ENCODE measurements at places on chromosomes 12 and 14. TPM values are rescaled to one million over a fixed set of nuclear protein-coding genes. Genes with fewer than 3 reads are reported as not detected.

The C12orf43 gene
- 23.2 TPM for total RNA-seq

The NTS gene
- total RNA-seq: not detected

The OR4Q2 gene
- not detected for total RNA-seq

The AGAP2 gene
- 0.29 TPM for total RNA-seq

The RPGRIP1 gene
- total RNA-seq: not detected

The CYP27B1 gene
- 0.67 TPM for total RNA-seq

The BEGAIN gene
- 0.10 TPM for total RNA-seq

The TDG gene
- total RNA-seq: 30.4 TPM
